ENCODE measurements at places on chromosomes 12 and 14.
A peak's percentile ranks its signal among the peaks of the same experiment; 100 is the strongest.

DNA sequence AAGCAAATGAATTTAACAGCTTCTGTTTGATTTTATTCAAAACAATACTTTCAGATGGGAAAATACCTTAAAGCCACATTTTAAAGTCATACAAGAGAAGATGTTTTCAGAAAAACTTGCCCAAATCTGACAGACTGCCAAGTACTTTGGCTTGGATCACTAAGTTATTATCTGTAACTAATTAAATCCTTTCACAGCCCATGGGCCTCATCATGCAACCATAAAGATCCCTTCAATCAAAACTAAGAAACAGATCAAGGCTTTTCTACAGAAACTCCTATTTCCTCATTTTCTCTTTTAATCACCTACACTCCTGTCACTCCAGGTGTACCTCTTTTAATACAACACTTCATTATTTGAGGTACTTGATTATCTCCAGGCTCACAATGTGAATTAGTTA is 28.1 kb downstream of the BLTP3B start:
- no peak for DNase-seq

DNA sequence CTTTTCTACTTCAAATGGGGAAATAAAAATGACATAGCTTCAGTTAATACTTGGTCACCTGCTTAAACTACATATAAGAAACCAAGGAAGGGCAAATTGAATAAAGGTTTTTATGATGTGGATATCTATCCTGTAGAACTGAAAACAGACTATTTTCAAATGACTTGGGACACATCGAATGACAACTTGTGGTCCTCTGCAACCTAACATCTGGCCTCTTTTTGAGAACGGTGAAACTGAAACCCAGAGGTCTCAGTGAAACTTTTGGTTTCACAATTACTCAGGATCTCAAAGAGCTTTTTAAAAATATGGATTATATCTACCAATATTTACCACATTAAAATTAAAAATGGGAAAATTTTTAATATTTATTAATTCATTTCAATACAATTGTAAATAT is 65.2 kb downstream of the PPP2R5E start:
- no peak for DNase-seq

DNA sequence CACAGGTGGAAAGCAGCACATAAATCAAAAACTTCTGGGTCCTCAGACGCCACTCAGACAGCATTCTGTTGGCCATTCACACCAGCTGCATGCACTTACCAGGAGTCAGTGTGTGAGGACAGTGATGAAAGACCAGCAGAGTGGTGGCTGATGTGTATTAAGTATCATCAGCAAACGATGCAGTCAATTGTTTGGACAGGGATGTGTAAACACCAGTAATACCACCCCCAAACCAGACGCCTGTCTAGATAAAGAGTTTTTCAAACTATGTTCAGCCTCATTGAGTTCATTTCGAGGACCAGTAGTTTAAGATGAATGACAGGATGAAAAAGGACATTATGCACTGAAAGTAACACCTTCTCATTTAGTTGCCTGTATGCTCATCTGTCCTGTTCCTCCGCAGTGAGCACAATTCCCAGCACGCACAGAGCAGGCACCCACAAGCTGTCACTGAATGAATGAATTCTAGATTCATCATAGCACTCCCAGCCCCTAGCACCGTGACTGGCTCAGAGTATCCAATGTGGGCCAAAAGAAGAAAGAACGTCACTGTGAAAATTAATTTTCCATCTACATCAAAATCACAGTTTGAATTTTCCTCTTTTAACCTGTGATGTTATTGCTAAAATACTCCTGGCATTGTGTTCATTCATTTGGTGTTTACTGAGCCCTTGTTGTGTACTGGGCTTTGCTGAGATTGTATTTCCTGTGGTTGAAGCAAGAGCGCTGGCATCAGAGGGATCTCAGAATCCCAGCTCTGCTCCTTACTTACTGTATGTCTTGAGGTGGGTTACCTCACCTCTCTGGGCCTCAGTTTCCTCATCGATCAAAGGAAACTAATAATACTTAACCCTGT is 124.8 kb upstream of the NOS1 start:
- DNase-seq: no peak

DNA sequence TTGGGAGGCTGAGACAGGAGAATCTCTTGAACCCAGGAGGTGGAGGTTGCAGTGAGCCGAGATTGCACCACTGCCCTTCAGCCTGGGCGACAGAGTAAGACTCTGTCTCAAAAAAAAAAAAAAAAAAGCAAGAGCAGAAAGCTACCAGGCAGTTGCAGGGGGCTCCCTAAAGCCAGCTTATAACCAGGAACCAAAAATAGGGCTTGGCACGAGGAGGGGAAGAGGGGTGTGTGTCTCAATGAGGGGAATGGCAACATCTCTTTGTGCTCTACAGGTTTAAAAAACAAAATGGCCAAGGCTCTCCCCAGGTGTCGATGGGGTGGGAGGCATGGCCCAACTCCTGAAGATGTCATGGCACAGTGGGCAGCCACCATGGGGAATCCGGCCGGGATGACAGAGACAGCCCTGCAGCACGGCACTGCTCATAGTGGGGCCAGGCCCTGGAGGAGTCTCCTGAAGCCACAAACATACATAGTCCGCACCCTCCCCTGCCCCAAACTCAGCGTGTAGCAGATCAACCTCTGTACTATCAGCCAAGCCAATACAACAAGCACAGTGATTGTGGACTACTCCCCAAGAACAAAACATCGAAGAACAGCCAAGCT is 16.0 kb upstream of the EIF5 start:
- DNase-seq: no peak

- DNase-seq: no peak
Measured at GRCh38 chr12:25557830-25558436, 4.8 kb upstream of the LMNTD1 start.

DNA sequence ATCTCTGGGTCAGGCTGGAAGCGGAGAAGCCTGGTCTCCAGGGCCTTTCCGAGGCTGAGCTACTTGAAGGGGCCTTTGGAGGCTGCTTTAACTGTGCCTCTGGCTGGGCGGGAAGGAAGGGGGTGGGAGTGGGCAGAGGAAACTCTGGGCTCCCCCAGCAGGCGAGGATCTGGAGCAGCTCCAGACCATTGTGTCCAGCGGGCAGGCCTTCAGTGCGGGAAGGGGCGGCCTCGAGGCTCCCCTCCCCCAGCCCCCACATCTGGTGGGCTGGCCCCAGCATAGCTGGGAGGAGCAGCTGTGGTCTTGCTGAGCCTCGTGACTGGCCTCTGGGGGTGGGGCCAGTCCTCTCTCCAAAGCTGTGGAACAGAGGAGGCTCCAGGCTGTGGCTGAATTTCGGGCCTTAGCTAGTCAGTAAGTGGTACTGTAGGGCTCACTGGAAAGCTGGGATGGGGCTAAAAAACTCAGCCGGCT is 3.4 kb downstream of the TAMALIN start:
- DNase-seq: no peak

DNA sequence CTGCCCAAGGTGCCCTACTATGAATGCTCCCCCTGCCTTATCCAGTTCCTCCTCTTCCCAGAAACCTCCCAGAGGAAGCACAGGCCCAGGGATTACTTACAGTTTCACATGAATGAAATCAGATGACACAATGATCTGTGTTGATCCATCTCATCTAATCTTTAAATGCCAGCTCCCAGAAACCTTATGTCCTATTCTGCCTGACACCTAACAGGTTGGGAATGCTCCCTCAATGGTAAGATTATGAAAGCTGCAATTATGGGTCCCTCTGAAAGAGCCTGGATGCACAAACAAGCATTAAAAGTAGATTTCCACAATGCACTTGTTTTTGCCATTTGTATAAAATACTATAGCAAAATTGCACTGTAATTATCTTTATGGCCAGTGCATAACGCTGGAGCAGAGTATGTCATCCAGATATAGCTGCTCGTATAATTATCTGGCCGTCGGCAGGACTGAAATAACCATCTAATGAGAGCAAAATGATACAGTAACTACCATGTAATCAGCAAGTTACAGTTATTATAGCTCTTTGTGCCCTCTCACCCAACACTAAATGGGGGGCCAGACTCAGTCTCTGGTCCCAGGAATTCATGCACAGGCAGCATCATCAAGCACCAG is 4.4 kb upstream of the ZBTB39 start:
- no peak for DNase-seq

DNA sequence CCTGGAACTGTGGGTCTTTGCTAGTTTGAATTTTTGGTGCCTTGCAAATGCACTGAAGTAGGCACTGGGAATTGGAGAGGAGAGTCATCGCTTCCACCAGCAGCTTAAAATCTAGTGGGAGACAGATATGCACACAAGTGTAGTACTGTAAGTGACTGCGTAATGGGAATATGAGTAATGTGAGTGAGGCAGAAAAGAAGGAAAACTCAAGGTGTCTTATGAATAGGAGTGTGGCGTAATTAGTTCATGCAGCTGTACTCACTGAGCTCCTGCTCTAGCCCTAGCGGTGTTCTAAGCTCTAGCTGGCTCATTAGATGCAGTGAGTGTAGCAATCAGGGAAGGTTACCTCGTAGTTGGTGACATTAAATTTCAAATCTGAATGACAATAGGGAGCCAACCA is 2.8 kb downstream of the TCP11L2 start:
- no peak for DNase-seq

DNA sequence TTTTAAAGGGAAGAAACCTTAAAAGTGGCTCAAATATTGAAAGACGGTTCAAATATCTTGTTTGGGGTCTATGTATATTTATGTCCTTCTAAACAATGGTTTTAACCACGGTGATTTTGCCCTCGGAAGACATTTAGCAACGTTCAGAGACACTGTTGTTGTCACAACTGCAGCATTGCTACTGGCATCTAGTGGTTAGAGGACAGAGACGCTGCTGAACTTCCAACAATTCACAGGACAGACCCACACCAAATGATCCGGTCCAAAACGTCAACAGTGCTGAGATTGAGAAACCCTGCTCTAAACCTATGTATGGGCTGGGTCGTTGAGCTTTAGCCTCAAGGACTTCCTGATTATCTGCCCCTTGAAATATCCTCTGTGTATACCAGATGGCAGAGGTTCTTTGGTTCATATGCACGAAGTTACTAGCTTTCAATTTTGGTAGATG is 1.7 kb downstream of the ANGEL1 start:
- no peak for DNase-seq

DNA sequence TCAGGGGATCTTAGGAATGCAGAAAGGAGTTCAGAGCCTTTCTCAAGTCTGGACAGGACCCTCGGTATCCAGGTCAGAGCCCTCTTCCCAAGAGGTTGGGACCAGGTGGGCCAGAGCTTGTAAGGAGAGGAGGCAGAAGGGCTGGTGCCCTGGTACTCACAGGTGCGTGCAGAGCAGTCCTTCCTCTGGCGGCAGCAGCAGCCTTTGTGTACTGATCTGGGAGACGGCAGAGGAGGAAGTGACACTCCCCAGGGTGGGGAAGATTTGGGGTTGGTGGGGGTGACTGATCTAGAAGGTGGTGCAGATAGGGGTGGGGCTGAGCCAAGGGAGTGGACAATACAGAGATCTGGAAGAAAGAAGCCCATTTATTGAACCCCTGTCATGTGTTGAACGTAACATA is at the start of gene ITGB7:
Gene ITGB7 (minus strand): TSS at position 210 of the 400 bp plus-strand sequence. CDS start 6,808 bp downstream, outside the sequence.
- DNase-seq: no peak

- DNase-seq: no peak
Measured at GRCh38 chr12:19462406-19462805, 23.1 kb downstream of the AEBP2 start.

DNA sequence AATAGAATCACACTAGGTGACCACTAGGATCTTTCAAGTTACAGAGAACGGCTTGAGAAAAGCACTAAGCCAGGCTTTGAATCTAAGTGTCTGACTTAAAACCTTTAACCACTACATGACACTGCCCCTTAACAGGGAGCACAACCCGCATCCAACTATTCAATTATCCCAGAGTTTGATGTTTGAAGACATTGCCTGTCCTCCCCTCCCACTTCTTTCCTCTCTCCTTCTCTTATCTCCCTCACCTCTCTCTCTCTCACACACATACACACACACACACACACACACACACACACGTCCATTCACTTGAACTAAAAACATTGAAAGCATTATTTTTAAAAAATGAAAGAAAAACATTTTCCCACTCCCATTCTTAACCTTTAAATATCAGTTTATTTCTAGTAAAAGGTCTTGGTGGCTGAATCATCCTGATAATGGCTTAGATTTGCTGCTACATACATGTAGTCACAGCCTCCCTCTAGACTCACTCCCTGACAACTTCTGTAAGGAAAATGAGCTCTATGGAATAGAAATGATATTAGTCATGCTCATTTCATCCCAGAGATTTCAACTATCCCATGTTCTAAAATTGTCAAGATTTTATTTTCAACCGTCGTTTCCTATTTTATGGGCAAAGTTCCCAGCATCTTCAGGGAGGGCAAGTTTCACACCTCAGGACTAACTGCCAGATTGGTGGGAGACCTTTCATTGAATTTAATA is 53.5 kb upstream of the RAP1B start:
- no peak for DNase-seq

GRCh38 chr12:24711056-24712008 is 237.6 kb downstream of the BCAT1 start:
- DNase-seq: no peak

GRCh38 chr14:93112891-93113677 is 2.6 kb downstream of the ITPK1 start:
- peak; percentile 54 for DNase-seq

- no peak for DNase-seq
Measured at GRCh38 chr14:67508956-67509355, 20.4 kb upstream of the TMEM229B start.

DNA sequence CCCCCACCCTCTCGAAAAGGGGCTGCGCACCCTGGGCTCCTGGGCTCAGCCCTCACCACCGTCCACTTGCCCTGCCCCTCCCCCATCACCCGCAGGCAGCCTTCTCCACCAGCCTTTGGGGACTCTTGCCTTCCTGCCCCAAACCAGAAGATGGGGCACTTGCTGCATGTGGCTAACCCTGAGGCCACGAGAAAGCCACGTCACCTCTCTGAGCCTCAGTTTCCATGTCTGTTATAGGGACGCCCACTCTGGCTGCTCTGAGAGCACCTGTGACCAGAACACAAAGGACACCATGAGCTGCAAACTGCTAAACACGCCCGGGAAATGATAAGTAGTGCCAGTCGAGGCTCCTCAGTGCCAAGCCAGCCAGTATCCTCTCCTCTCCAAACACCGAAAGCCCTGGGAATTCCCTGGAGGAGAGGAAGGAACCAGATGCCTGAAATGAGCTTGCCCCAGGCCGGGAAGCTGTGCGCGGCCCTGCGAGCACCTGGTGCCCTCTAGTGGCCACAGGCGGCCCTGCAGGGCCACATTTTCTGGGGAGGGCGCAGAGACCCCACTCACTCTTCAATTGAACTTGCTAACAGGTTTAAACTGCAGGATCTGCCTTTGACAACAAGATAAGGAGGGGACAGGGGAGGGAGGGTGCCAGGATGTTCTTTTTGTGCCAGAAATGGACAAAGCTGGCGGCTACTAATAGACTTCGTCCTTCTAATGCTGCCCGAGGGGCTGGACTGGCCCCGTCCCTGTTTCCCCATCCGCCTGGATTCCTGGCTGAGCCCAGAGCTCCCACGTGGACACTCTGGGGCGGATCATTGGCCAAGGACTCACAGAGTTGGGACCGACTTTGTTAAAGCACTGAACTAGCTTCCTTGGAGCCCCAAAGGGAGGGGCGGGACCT is 10.2 kb upstream of the SERPINA9 start:
- no peak for DNase-seq

Data from stimulated activated CD4-positive, alpha-beta T cell treated with anti-CD3 and anti-CD28 coated beads, Interleukin-1b, Interleukin-23, amount 100 ng/mL, for 1 hour (primary cell).